Fibroblast of skin of back (primary cell): ENCODE measurements at places on chromosomes 5 and 9.
A peak's percentile ranks its signal among the peaks of the same experiment; 100 is the strongest.

- DNase-seq = no peak
Measured at GRCh38 chr9:70761139-70761670, 346.7 kb upstream of the KLF9 start.

GRCh38 chr9:84170521-84171141, 169.9 kb downstream of the SLC28A3 start:
- DNase-seq = peak; percentile 98

- DNase-seq = no peak
Measured at GRCh38 chr9:27440888-27441740, 83.0 kb upstream of the IFNK start.

DNA sequence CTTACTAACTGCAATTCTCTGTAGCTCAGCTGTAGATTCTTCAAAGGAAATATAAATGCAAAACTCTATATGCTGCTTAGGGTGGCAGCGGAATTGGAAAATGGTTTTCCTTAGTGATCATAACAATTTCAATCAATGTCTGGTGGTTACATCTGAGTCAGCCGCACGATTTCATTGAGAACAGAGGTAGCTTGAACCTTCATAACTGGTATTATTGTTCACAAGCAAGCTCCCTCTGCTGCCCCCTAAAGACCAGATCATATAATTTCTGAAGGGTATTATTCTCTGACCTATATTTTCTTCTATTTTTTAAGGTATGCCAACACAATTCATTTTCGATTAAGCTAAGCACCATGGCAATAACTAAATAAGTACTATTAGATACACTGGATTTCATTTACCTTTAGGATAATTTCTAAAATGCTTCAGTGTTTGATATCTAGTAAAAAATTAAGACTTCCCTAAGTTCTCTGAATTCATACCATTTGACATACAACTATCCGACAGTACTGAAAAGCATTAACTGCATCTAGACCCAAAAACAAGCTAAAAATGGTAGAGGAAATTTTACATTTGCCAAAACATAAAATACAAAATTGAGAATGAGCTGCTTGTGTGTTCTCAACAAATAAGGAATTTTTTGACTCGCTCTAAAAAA, 181.1 kb upstream of the SPEF2 start:
- peak; percentile 42 for DNase-seq

DNA sequence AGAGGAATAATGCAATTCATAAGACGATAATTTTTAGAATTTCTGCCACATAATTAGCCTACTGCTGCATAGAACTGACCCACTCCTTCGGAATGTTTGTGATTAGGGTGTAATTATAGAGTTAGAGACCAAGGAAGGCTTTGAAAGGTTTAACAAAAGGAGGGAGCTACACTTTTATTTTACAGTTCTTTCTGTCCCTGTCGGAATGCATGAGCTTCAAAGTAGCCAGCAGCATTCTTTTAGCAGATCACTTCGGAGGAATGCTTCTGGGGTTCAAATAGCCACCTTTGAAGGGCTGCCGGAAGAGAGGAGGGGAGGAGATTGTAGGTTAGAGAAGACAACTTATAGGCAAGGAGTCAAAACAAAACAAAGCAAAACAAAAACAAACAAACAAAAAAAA, 168.1 kb downstream of the GRIA1 start:
- no peak for DNase-seq

DNA sequence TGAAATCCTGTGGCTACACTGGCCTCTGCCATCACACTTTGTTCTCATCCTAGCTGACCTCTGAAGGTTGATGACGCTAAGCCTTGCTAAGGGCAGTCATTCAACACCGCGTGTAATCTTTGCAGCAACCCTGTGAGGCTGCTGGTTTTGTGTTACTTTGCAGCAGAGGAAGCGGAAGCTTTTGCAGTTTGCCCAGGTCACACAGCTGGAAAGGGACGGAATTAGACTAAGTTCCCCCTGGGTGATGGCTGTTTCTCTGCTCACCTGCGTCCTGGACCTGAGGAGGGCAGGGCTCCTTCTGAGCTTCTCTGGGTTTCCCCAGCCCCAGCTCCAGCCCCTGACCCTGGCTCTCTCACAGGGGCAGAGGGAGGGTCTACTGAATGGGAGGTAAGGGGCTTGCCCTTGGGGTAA, 7.3 kb upstream of the SLC25A51 start:
- no peak for DNase-seq

DNA sequence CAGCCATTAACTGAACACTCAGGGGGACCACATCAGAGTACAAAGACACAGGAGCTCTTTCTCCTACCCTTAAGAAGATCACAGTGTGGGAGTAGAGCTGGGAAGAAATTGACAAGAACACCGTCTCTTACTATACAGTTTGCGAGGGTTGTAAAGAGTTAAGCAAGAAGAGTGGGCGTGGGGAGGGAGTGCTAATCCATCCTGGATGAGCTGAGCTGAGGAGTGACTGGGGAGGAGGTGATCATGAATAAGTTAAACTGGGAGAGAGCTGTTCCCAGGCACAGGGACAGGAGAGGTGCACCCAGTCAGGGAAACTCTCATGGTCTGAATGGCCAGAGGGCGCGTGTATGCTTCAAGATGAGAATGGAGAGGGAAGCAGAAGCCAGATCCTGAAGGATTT, 17.2 kb downstream of the TAF1L start:
- no peak for DNase-seq

- DNase-seq = peak; percentile 62
Measured at GRCh38 chr5:565782-566440, 41.7 kb upstream of the SLC9A3 start.

GRCh38 chr9:120857481-120857880, 14.8 kb upstream of the PSMD5 start:
- DNase-seq = no peak

- DNase-seq = peak; percentile 88
Measured at GRCh38 chr5:59786334-59786805, 107.2 kb downstream of the PDE4D start.

DNA sequence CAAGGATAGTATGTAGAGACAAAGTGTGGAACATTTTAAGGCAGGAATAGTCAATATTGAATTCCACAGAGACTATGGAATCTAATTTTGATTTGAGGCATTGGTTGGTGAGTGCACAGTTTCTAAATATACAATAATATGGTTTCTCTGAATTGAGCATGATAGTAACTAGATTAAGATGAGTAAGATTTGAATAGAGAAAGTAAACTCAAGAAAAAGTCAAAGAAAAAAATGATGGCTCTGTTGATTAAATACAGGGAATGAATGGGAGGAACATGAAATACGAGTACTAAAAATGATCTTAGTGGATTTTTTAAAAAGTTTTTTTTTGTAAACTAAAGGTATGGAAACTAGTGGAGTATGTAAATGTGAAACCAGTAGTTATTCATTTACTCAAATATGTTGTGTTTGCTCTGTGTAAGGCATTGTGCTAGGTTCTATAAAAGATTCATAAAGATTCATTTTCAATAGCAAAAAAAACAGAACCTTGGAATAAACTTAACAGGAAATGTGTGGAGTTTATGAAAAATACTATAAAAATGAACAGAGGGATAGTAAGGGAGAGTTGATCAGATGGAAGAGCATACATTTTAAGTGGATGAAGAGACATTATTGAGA, 101.2 kb downstream of the ZCCHC7 start:
- no peak for DNase-seq

DNA sequence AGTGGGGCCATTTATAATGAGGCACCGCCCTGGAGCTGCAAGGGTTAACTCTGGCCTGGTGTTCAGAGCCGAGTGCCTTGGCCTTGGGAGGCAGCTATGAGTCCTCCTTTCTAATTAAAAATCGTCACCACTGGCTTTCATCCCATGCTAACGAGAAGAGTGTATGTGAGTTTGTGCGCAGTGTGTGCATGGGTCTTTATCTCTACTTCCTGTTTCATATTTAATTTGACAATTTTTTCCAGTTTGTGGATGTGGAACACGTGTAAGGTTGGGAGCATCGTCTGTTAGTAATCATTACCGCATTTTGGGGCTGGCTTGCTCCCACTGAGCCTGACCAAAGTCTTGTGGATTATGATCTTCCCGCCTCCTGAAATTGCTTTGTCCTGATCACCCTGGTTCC, 76.4 kb downstream of the NDFIP1 start:
- no peak for DNase-seq

- DNase-seq = no peak
Measured at GRCh38 chr5:93421468-93421867, 159.6 kb downstream of the NR2F1-AS1 start.

- DNase-seq = no peak
Measured at GRCh38 chr5:16857635-16858034, 78.5 kb downstream of the MYO10 start.

DNA sequence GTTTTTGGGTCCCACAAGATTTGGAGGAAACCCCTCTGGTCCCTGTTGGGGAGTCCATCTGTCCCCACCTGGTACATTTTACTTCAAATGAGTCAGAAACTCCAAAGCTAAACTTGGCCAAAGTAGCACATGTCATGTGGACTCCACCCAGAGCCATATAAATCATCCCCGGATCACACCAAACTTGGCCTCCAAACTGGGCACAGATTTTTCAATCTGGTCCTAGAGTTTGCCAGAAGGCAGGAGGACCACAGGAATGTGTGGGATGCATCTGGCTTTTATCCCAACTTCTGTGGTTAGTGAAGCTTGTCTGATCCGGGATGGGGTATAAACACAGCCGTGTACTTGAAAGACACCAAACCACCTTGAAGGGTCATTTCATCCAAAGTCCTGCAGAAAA, 66.3 kb downstream of the MAT2B start:
- peak; percentile 86 for DNase-seq

- DNase-seq = no peak
Measured at GRCh38 chr5:103793595-103794182, 231.1 kb upstream of the NUDT12 start.

- DNase-seq = peak; percentile 37
Measured at GRCh38 chr9:104944356-104944755, 16.4 kb upstream of the ABCA1 start.

DNA sequence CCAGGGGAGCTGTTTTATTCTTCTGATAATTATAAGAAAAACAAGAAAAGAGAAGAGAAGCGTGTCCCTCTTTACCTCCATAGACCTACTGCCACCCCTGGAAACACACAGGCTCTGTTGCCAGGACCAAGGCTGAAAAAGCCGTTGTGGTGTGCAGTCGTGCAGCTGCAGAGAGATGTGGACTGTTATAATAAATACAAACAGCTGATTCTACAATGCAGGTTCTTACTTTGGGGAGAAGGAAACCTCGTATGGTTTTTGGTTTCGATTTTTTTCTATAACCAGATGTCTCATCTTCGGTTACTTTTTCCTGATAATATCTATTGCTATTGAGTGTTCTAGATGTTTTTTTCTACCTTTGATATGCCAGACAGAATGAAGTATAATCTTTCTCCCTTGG, 28.1 kb downstream of the FYB1 start:
- DNase-seq = no peak

DNA sequence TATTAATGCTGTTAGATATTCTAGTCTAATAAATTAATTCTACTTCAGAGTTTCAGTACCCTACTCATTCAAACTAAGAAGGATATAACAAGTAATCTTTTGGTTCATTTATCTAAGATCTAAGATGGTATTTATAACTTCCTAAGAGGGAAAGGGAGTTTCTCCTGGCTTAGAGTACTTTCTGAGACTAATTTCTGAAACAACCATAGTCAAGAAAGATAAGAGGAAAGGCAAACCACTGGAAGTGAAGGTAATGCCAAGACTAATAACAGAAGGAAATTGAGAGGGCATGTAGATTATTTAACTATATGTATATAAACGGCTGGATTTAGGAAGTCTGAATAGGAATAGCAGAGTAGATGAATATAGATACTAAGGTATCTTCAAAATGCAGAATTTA, 112.4 kb upstream of the ACOT12 start:
- no peak for DNase-seq

GRCh38 chr9:28999806-29000205, 1426.5 kb upstream of the C9orf72 start:
- peak; percentile 7 for DNase-seq

- peak; percentile 43 for DNase-seq
Measured at GRCh38 chr5:32225445-32225844, 51.3 kb upstream of the GOLPH3 start.

DNA sequence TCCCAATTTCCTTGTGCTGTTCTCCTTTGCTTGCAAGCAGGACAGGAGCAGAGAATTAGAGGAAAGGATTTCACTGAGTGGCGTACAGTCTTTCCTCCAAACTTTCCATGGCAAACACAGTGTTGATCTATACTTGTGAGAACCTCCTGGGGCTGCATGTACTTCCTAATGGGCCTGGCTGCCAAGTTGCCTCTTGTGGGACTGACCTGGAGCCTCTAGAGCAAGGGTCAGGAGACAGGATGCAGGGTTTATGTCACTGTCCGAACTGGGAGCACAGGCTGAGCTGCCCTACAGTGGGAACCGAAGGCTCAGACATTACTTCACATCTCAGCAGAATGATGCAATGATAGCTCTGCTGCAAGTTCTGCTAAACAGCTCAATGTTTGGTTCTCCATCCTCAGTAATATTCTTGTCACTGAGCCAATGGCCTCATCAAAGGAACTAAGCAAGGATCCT, 102.3 kb downstream of the ENC1 start:
- peak; percentile 28 for DNase-seq

DNA sequence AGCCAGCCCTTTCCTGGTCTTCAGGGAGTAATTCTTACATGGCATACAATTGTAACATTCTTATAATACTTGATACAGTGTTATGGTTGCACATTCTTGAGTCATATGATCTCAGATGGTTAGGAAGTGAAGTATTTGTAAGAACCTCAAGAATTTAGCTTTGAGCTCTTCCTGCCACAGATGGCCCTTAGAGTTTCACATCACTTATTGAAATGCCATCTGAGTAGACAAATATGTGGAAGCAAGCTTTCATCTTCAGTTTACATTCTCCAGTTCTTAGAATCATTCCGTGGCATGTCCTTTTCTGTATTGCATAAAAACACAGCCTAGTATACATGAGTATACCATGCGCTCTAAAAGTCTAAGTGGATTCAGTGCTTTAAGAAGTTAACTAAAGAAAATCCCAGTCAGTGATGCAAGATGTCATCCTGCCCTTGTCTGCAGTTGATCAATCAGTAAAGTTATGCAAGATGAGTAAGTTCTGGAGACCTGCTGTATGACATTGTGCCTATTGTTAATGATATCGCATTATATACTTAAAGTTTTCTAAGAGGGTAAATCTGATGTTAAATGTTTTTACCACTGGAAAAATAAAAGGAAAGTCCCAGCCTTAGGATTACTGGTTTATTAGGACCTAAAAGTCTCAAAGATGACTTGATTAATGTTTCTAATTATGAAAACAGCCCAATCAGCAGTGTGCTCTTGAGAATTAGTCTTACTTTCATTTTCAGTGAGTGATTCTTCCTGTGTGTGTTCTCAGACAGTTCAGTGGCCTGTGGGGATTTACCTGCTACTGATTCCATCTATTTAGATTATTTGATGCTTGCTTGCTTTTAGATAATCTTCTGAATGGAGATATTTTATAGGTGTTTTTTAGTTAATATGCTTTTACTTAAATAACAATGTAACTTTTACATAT, 29.4 kb downstream of the RHOBTB3 start:
- DNase-seq = peak; percentile 99
